Natural killer cell (primary cell): ENCODE measurements at places on chromosomes 5 and 9.

DNA sequence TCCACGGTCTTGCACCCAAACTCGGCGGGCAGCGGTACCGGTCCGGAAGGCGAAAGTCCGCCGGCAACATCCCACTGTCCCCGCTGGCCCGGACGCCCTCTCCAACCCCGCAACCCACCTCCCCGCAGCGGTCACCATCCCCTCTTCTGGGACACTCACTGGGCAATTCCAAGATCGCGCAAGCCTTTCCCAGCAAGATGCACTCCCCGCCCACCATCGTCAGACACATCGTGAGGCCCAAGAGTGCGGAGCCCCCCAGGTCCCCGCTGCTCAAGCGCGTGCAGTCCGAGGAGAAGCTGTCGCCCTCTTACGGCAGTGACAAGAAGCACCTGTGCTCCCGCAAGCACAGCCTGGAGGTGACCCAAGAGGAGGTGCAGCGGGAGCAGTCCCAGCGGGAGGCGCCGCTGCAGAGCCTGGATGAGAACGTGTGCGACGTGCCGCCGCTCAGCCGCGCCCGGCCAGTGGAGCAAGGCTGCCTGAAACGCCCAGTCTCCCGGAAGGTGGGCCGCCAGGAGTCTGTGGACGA, 33.3 kb downstream of the CD180 start:
- H3K27ac ChIP-seq: no peak overlapping the region
- H3K27me3 ChIP-seq: no peaks in the 10 kb centered on the region
- DNase-seq: no peak

DNA sequence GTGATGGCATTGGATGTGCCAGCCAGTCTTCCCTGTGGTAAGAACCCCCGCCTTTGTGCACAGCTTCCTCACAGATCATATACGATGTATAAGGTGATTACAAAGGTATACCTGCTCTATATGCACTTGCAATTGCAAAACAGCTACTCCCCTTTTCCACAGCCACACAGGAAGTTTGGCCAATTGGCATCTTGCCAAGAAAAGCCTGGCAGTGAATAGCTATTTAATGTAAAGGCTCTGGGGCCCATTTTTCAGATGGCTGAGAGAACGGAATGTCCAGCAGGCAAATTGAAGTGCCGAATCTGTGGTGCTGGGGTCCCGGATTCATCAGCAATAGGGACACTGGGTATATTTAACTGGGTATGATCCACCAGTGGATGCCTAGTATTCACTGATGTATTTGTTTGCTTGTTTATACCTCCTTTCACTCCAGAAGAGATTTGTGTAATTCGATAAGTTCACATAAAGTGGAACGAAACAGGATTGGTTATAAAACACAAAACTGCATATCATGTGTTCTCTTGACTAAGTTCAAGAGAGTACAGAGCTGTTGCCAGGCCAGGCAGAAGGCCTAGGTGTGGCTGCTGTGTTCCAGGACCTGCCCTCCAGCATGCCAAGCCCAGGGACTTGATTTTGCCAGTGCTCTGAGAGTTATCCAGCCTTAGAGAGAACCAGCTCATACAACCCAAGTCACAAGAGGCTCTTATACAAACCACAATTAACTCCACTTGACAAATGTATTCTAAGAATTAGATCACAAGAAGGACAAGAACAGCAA, 27.7 kb upstream of the GABRP start:
- H3K36me3 ChIP-seq: no peaks in the 10 kb centered on the region
- DNase-seq: no peak
- H3K27ac ChIP-seq: no peak overlapping the region
- H3K4me3 ChIP-seq: no peak overlapping the region

GRCh38 chr5:155938051-155938450, 388.9 kb upstream of the SGCD start:
- H3K4me1 ChIP-seq: no peaks in the 10 kb centered on the region
- no peak overlapping the region for H3K27ac ChIP-seq
- no peaks in the 10 kb centered on the region for H3K36me3 ChIP-seq
- no peak for DNase-seq
- no peaks in the 10 kb centered on the region for H3K27me3 ChIP-seq

DNA sequence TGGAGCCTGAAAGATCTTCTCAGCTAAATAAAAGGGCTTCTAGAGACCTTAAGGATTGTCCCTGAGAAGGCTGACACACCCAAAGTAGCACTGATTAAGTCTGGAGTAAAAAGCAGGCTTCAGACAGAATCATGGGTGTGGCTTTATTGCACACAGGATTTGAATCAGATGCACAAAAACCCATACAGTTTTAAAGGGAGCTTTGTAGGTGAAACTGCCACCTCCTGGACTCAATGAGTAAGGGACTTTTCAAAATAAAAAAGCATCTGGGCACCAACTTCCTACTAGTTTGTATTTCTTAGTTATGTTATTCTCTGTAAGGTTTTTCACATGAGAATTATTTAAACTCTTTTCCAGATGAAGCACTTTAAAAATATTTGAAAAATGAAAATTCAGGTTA, 129.4 kb downstream of the EDIL3 start:
- no peak overlapping the region for H3K4me3 ChIP-seq
- H3K27ac ChIP-seq: no peak overlapping the region
- no peaks in the 10 kb centered on the region for H3K4me1 ChIP-seq
- no peaks in the 10 kb centered on the region for H3K36me3 ChIP-seq

DNA sequence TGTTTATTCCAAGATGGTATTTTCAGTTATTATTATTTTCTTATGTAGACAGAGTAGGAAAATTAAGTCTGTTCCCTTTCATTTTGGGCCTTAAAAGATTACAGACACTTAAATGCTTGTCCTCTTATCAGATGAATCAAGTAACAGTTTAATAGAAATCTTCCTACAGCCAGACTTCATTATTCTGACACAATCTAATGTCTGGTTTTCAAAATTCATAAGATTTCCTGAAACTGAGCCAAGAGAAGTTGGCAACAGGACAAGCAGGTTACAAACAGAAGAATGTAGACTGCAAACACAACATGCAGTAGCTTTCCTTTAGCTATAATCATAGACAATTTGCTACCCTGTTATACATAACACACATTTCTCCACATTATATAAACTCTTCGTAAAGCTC, 130.5 kb downstream of the FBXL17 start:
- H3K27me3 ChIP-seq: no peaks in the 10 kb centered on the region
- no peak for DNase-seq
- no peak overlapping the region for H3K27ac ChIP-seq
- no peak overlapping the region for H3K4me3 ChIP-seq

- no peak overlapping the region for H3K4me3 ChIP-seq
- H3K27me3 ChIP-seq: no peaks in the 10 kb centered on the region
- H3K27ac ChIP-seq: no peak overlapping the region
- no peaks in the 10 kb centered on the region for H3K4me1 ChIP-seq
- H3K36me3 ChIP-seq: no peaks in the 10 kb centered on the region
Observed at GRCh38 chr9:94819161-94819687, 92.7 kb downstream of the AOPEP start.

DNA sequence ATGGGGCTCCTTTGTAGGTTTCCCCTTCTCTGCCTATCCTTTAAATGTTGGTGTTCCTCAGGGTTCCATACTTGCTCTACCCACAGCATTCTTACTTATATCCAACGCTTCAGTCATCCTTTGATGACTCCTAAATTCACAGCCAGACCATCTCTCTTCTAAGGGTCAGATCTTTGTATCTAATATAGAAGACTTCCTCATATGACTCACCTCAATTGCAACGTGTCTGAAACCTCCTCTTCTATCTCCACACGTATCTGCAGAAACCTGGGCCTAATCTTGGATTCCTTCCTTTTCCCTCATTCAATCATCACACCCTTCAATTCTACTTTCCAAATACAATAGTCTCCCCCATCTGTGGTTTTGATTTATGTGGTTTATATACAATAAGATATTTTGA, 68.3 kb downstream of the HMGCR start:
- H3K4me3 ChIP-seq: no peak overlapping the region
- no peaks in the 10 kb centered on the region for H3K27me3 ChIP-seq
- H3K4me1 ChIP-seq: no peaks in the 10 kb centered on the region
- H3K27ac ChIP-seq: no peak overlapping the region

DNA sequence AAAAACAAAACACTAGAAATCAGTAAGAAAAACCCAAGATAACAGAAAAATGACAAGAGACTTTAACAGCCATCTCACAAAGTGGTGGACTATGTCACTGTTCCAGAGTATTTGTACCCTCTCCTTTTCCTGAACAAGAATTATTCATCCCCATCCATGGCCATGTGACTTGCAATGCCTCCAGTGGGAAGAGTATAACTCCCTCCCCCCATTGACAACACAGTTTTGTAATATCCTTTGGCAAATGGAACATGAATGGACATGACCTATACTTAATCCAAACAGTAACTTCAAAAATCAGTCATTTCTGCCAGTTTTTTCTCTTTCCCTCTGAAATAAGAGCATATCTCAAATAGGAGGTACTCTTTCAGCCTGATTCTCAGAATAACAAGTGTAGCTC, 33.9 kb downstream of the PTBP3 start:
- DNase-seq: no peak
- no peak overlapping the region for H3K4me3 ChIP-seq
- no peaks in the 10 kb centered on the region for H3K4me1 ChIP-seq

DNA sequence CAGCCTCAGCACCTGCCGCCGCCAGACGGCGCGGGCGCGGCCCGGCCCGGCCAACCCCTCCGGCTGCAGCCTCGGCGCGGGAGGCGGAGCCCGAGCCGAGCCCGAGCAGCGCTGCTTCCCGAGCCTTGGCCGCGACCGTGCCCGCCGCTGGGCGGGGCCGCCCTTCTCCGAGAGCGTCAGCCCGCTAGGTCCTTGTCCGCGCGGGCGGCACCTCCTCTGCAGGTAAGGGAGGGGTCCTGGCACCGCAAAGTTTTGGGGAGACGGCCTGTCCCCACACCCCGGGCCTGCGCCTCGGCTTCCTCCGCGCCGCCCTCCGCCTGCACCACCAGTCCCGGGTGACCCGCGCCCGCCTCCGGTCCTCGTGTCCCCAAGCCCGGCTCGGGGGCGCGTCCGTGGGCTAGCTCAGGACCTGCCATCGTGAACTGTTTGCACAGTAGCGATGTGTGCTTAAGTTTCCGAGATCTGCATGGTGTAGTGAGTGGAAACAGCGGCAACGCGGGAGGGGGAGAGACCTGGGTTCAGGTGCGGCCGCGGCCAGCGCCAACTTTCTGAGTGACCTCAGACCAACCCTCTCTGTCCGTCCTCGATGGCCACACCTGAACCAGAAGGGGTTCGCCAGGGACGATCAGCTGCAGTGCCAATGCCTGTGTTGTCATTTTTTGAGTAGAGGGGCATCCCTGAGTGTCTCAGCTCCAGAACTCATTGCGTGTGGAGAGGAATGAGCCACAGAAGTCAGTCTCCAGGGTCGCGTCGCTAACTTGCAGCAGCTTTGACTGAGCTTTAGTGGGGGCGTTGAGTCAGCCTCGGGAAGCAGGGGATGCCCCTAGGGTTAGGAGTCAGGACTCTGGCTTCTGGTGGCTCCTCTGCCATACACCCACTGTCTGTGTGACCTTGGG, at the start of gene FRMPD1:
Gene FRMPD1 (plus strand): TSS at position 82 of the 896 bp plus-strand sequence. CDS start 41,688 bp downstream, outside the sequence.
- no peak within 1 kb of the TSS for H3K27ac ChIP-seq
- H3K4me1 ChIP-seq: peaks cover 11% of the 10 kb centered on the region
- H3K27me3 ChIP-seq: peaks cover 22% of the 10 kb centered on the region
- DNase-seq: peak; percentile 69
- peak within 1 kb of the TSS; percentile 7 for H3K4me3 ChIP-seq

DNA sequence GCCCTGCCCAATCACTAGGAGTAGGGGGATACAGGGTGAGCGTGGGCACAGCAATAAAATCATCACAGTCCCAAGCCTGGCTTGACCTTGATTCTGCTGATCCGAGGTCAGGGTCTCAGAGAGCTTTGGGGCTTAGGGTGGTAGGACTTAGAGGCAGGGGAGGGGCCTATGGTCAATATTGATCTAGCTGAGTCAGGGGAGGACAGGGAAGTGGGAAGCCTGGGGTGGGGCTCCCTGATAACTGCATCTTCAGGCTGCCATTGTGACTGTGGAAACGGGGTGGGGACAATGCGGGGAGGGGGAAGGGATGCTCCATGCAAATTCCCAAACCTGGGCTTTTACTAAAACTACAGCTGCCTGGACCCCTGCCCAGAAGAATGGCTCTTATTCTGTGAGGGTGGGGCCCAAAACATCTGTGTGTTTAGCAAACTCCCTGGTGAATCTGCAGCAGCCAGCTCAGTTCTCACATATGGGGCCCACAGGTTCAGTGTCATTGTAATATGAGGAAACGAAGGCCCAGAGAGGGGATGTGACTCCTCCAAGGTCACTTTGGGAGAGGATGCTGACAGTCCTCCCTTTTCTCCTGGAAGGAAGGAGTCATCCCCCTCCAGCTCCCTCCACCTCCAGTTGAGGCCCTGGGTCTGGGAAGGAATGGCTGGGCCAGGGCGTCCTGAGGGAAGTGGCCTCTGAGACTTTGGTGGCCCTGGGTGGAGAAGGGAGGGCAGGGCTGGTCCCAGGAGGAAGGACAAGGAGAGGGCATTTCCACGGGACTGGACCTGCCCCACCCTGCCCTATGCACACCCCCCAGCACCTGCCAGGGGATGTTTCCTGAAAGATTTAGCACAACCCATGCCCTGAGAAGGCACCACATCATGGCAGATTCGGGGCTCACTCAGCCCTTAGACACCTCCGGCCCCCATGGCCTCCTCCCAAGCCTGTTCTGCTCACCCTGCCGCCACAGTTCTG, 26.4 kb downstream of the SLC6A7 start:
- H3K27me3 ChIP-seq: peaks cover 2% of the 10 kb centered on the region
- H3K36me3 ChIP-seq: no peaks in the 10 kb centered on the region
- no peak overlapping the region for H3K27ac ChIP-seq
- no peak overlapping the region for H3K4me3 ChIP-seq

- H3K36me3 ChIP-seq: peaks cover 59% of the 10 kb centered on the region
Observed at GRCh38 chr5:10431415-10431814, 10.3 kb upstream of the ROPN1L start.

GRCh38 chr9:82895822-82896110, 167.2 kb downstream of the RASEF start:
- no peaks in the 10 kb centered on the region for H3K36me3 ChIP-seq
- no peaks in the 10 kb centered on the region for H3K4me1 ChIP-seq
- no peak overlapping the region for H3K4me3 ChIP-seq
- DNase-seq: no peak
- H3K27ac ChIP-seq: no peak overlapping the region

- no peak overlapping the region for H3K27ac ChIP-seq
- H3K4me3 ChIP-seq: no peak overlapping the region
- no peaks in the 10 kb centered on the region for H3K27me3 ChIP-seq
- H3K36me3 ChIP-seq: no peaks in the 10 kb centered on the region
- no peak for DNase-seq
Observed at GRCh38 chr5:68182094-68182493, 33.5 kb upstream of the PIK3R1 start.

GRCh38 chr9:108972186-108972585, 38.0 kb downstream of the ABITRAM start:
- H3K4me3 ChIP-seq: no peak overlapping the region
- DNase-seq: no peak
- H3K4me1 ChIP-seq: no peaks in the 10 kb centered on the region
- H3K36me3 ChIP-seq: no peaks in the 10 kb centered on the region
- no peaks in the 10 kb centered on the region for H3K27me3 ChIP-seq

- no peaks in the 10 kb centered on the region for H3K27me3 ChIP-seq
- H3K4me1 ChIP-seq: no peaks in the 10 kb centered on the region
- no peak overlapping the region for H3K4me3 ChIP-seq
- no peak overlapping the region for H3K27ac ChIP-seq
Observed at GRCh38 chr5:61416010-61416409, 84.0 kb downstream of the ZSWIM6 start.
